Activated CD4-positive, alpha-beta T cell treated with anti-CD3 and anti-CD28 coated beads for 48 hours (primary cell): ENCODE measurements at places on chromosomes 4 and X.

DNA sequence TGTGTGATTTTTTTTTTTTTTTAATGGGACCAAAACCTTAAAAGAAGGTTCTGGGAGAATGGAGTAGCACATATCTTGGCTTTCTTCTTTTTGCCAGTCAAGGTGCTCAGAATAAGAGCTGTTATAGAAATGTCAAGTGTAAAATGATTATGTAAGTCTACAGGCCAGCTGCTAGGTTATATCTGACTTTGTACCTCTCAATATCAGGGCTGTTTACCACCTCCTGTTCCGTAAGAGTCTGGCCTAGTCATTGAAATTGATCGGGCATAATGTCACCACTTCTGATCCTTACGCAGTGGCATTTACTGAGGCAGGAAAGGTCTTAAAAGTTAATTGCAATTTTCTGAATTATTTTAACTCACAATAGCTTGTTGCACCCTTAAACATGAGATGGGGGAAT, 41.1 kb downstream of the LIMCH1 start:
- no peak for DNase-seq

- DNase-seq = no peak
Measured at GRCh38 chrX:38318606-38319005, 8.7 kb downstream of the RPGR start.

DNA sequence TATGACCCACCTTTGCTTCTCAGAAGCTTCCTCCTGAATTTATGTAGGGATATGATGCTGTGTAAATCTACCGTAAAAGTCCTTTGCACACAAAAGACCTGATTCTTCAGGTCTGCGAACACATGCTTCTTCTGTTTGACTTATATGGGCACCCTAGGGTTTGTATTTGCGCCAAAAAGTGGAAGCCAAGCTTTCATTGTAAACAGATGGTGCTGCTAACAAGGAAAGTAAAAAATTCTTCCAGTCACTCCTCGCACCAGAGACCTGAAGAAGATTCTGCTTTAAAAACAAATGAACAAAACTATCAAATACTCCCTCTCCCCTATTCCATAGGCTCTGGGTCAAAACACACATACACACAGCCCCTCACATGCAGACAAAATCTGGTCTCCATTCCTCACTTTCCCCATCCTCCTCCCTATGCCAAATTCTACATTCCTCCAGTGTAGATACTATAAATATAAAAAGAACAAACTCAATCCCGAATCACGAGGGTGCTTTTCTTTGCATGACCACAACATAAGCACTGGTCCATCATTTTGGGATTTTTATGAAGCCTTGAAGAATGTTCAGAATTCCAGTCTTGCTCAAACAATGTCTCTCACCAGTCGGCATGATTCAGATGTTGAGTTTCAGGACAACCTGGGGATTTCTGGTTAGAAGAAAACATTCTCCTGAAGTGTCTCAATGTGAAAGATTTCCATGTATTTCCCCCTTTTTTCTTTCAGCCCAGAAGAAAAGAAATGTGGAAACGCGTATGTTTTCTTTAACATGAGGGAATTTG, 125.1 kb downstream of the PALLD start:
- no peak for DNase-seq

DNA sequence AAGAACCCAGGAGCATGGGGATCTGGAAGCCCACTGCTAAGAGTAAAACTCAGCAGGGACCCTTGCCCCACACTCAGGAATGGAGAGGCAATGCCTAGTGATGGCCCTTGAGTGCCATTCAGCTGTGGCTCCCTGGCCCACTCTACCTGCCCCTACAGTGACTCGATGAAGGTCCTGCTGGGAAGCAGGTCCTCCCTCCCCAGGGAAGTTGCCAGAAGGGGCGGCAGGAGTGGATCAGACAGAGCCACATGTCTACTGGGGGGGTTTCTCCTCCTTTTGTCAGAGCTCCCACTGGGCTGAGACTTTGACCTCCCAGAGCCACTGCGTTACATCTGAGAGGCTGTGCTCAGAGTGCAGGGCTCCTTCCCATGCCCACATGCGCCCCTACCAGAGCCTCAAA, 1.2 kb downstream of the SLC10A3 start:
- DNase-seq = no peak

DNA sequence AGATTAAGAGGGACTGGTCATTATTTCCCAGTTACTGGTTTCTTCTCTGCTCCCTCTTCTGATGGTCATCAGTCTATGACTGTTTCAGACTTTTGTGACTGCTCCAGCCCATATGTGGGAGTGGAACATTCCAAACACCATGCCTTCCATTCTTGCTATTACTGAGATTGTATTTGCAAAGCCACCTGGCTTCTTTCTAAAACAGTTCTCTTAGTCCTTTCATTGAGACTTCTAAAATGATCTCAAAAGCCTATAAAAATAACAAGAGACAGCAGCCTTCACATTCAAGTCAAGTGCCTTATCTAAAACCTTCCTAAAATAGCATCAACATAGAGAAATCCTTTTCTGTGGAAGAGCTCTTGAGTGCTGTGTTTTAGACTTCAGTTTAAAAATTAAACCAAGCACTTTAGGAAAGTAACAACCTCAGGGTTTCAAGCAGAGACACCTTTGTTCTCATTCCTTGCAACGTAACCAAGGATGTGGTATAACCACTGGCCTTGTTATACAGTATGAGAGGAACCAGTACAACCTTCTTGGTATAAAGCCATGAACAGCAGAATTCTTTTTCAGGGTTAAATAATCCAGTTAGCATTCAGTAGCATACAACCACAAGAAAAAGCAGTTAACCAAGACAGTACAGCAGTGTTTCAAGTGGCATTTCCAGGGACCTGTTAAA, 97.1 kb downstream of the NFKB1 start:
- no peak for DNase-seq

DNA sequence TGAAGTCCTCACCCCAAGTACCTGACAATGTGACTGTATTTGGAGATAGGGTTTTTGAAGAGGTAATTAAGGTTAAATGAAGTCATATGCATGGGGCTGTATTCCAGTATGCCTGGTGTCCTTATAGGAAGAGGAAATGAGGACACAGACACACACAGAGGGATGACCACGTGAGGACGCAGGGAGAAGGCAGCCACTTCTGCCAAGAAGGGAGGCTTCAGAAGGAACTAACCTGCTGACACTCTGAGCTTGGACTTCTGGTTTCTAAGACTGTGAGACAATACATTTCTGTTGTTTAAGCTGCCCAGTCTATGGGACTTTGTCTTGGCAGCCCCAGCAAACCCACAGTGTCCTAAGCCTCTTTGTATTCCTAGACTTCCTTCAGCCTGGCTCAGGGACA, 3.0 kb upstream of the SLC2A9 start:
- DNase-seq = no peak

DNA sequence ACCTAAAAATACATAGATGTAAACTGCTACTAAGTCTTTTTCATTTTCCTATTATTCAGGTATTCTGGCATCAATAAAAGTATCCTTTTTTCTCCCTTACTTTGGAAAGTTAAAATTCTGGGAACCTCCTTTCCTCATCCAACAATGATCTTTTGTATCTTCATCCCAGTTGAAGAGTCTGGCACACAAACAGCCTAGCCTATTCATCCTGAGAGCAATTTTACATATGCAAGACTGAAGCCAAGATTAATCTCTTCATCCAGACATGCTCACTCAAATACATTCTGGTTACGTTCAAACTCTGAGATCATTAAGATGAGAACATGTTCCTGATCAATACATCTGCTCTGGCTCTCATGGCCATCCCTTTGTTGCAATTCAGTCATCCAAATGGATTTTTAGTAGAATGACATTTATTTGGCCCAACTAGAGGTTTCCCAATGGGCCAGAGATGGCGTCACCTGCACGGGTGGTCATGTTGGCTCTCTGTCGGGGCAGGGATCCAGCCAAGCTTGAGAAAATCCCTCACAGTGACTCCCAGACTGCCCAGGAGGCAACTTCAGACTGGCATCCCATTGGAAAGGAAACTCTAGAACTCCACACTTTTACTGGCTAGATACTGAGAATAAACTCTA, 135.3 kb upstream of the VCX2 start:
- no peak for DNase-seq

DNA sequence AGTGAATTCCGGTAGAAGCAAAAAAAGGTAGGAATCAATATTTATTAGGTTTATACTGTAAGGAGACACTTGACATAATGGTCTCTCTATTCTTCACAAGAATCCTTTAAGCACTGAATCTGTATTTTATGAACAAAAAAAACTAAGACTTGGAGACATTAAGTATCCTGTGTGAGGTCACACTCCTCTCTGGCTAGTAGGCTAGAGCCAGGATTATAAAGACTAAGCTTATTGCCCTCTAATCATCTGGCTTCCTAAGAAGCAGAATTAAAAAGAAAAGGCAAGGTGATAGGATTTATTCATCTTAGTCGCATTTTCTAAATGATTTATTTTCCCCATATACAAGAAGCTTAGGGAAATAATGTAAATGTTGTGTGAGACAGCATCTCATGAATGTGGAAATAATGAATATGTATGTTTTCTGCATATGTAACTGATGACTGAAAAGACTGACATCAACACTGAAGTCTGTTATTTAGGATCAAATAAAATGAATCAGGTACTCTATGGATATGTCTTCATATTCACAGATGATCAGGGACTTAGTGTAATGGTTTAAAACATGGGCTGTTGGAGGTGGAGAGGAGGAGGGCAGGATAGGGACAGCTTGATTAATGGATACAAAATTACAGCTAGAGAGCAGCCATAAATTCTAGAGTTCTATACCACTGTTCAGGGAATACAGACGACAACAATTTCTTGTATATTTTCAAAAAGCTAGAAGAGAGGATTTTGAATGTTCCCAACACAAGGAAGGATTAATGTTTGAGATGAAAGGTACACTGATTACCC, 30.4 kb upstream of the PRKG2 start:
- no peak for DNase-seq

DNA sequence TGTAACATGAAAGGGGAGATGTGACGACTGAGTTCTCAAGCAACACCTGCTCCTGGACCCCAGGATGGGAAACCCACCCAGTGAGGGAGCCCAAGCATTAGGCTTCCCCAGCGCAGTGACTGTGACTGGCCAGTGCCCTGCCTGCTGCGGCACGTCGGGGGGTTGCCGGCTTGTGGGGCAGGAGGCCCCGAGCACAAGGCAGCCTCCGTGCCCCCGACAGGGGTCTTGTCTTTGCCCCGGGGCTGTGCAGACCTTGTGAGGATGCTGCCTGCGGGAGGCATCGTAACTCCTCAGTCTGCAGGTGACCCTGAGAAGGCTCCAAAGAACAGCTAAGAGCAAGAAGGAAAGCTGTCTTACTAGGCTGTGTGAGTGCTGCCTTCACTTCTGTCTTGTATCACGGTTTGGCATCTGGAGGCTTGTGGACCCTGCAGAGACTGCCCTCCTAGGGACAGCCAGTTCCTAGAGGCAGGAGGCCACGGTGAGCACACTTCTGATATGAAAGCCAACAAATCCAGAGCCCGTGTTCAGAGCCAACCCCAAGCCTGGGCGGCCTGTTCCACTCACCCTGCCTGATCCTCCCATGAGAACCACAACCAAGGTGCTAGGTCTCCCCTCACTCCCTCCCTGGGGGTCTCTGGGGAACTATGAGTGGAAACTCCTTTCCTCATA, 47.7 kb downstream of the FGFRL1 start:
- no peak for DNase-seq

- DNase-seq = no peak
Measured at GRCh38 chr4:128275346-128275745, 12.3 kb downstream of the PGRMC2 start.

DNA sequence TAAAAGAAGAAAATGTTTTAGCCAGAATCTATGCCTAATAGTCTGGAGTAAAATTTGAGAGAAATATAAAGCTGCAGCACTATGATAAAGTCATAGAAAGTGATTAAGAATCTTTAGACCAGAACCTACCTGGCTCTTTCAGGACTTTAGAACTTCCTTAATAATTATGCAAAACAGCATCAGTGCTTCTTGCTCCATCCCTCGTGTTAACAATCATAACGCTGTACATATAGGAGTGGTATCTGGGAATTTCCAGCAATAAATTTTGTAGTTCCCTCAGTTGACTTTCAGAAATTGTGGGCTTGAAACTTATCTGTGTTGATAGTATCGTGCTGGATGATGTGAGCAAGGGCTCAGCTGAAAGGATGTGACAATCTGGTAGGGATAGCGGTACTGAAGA, 102.1 kb upstream of the RASGEF1B start:
- DNase-seq = no peak

- DNase-seq = no peak
Measured at GRCh38 chr4:74148205-74148604, 9.7 kb upstream of the MTHFD2L start.

DNA sequence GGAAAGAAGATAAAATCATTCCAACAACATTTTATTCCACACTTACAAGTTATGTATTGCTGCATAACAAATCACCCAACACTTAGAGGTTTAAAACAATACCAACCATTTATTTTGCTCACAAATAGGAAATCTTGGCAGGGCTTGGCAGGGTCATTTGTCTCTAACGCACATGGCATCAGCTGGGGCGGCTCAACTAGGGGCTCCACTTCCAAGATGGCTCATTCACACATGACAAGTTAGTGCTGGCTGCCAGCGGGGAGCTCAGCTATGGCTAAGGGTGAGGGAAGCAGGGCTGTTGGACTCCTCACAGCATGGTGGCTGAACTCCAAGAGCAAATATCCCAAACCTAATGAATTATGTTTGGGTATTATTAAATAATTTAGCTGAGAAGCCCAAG, 377.0 kb downstream of the ZNF674 start:
- DNase-seq = no peak

- no peak for DNase-seq
Measured at GRCh38 chr4:61205066-61205465, 4.9 kb downstream of the ADGRL3 start.

DNA sequence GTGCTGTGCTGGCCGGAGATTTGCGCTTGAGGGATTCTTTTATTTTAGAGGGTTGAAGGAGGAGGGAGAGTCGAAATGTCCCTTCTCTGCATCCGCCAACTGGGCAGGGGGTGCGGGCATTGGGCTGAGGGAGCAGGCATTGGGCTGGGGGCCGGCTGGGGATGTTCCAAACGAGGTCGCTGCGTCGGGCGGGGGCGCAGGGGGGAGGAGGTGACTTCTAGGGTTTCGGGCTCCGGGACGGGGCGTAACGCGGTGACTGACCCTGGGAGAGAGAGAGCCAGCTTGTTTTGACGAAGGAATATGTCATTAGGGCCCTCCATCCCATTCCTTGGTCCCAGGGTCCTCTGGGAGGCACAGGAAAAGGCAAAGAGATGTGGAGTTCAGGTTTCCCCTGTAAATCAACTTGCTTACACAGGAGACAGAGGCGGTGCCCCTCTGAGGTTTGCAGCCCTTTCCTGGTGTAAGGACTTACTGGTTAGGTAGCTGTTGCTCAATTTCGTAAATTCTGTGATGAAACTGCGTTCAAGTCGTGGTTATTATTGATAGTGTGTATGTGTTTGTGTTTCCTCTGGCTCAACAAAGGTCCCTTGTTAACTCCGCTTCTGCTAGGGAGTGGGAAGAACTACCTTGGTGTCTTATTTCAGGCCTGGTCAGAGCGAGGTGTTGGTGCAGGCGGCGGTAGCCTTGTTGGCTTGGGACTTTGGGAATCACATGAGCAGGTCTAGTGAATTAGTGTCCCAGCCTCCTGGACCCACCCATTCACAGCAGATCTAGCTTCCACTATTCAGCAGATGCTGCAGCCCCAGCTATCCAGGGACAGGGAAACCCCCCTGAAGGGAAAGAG, 716 bp downstream of the FHIP1A start:
- peak; percentile 3 for DNase-seq
